ENCODE measurements at places on chromosomes 6 and 20. TPM values are rescaled to one million over a fixed set of nuclear protein-coding genes. Genes with fewer than 3 reads are reported as not detected.

Gene BANF2
- not detected for total RNA-seq

Gene CLPSL2
- not detected for total RNA-seq

Gene CST2
- total RNA-seq: not detected

Gene SCUBE3
- not detected for total RNA-seq

Gene FOXC1
- total RNA-seq: 3.5 TPM

Gene SPATS1
- not detected for total RNA-seq

Gene CCR6
- total RNA-seq: not detected

Gene MOG
- total RNA-seq: not detected

Gene MYT1
- not detected for total RNA-seq

Gene SLX4IP
- 2.5 TPM for total RNA-seq

Gene TFAP2D
- total RNA-seq: not detected

Gene GSTA1
- not detected for total RNA-seq

Gene PRICKLE4
- total RNA-seq: 1.4 TPM

Gene PCSK2
- not detected for total RNA-seq

Gene CEP85L
- total RNA-seq: 6.1 TPM

Gene SLC35D3
- not detected for total RNA-seq

Gene CD24
- total RNA-seq: 175 TPM

Gene RHAG
- not detected for total RNA-seq

Gene TEAD3
- total RNA-seq: 11.7 TPM

Gene CNR1
- total RNA-seq: not detected

Gene LPA
- total RNA-seq: not detected

Gene ARHGAP40
- 1.6 TPM for total RNA-seq

Gene CDSN
- total RNA-seq: 1.7 TPM

Gene C6orf58
- total RNA-seq: not detected

Gene IMPG1
- total RNA-seq: not detected

Gene MEI4
- not detected for total RNA-seq

Gene MAP3K7
- total RNA-seq: 23.6 TPM

Gene MED23
- total RNA-seq: 17.6 TPM

Gene NKAPL
- 0.23 TPM for total RNA-seq

Gene GJA1
- 78.1 TPM for total RNA-seq

Gene EYA4
- not detected for total RNA-seq

Gene KCNK5
- total RNA-seq: not detected

Gene RBPJL
- total RNA-seq: not detected

Gene CPNE5
- total RNA-seq: 0.08 TPM

Gene DCDC2
- not detected for total RNA-seq

Gene HRH3
- total RNA-seq: not detected

Gene NRSN1
- not detected for total RNA-seq

Gene HLA-DRB5
- total RNA-seq: not detected

Gene BIRC7
- total RNA-seq: not detected

Gene GPX5
- not detected for total RNA-seq

Gene EFHC1
- 11.7 TPM for total RNA-seq

Gene DNAAF9
- total RNA-seq: 6.3 TPM

Gene UFL1
- total RNA-seq: 22.3 TPM

Data from hair follicular keratinocyte (primary cell).